DND-41 (cell line): ENCODE measurements at places on chromosomes 12 and 14.

DNA sequence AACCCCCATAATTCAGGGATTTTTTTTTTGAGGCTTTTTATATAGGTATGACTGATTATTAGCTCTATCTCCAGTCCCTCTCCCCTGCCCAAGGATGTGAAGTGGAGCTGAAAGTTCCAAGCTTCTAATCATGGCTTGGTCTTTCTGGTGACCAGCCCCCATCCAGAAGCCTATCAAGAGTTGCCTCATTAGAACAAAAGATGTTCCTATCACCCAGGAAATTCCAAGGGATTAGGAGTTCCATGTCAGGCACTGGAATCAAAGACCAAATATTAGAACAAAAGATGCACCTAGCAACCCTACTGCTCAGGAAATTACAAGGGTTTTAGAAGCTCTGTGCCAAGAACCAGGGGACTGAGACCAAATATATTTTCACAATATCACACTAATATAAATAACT lies 29.9 kb downstream of the LRP6 start:
- no peak for DNase-seq

DNA sequence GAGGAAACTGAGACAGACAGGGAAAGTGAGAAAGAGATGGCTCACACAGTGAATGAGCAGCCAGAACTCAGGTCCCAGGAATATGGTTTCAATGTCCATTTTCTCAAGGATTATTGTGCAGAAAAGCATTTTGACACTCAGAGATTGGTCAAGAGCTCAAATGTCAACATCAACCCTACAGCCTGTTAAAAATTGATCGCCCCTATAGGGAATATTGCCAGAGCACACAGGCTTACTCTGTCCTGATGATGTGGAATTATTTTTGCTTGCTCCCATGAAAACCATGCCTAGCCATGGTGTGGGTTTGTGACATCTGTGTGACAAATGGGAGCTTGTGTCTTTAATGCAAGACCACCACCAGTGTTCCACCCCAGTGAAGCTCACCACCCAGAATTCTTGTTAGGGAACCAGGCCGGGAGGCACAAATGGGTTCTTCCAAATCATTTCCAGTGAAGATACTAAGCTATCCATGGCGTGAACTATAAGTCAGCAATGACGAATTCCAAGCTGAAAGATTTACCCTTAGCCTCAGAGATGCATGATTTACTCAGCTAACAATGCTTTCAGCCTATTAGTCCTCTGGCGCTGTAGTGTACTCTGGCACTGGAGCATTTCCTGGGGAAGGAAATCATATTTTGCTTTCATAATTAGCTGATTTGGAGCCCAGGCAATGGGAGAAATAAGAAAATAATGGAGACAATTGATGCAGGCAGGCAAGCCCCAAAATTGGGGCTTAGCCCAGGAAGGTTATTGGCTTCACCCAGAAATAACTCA lies 1188.2 kb upstream of the TMEM132C start:
- no peak for DNase-seq

- no peak for DNase-seq
Observed at GRCh38 chr12:128361400-128361995, 94.5 kb downstream of the TMEM132C start.

GRCh38 chr14:68245146-68246073 lies 425.8 kb downstream of the RAD51B start:
- DNase-seq = no peak

- DNase-seq = no peak
Observed at GRCh38 chr14:72916174-72916573, 10.1 kb upstream of the DCAF4 start.

DNA sequence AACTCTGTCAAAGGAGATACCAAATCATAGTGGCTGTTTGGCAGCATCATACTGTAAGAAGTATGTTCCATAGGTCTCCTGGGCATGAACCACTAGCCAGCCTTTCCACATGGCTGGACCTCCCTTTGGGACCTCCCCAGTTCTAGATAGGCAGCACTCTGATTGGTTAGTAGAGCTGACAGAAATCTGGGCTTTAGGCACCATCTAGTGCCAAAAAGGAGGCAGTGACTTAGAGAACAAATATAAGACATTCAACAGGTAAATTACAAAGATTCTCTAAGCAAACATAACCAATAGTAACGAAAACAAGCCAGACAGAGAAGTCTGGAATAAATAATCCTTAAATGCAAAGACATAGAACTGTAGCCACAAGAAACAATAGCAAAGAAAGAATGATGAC lies 148.0 kb upstream of the PDE3A start:
- no peak for DNase-seq

- DNase-seq = no peak
Observed at GRCh38 chr14:34680806-34681479, 33.5 kb downstream of the CFL2 start.

GRCh38 chr12:10853776-10854175 lies 4.5 kb upstream of the PRR4 start:
- DNase-seq = no peak

DNA sequence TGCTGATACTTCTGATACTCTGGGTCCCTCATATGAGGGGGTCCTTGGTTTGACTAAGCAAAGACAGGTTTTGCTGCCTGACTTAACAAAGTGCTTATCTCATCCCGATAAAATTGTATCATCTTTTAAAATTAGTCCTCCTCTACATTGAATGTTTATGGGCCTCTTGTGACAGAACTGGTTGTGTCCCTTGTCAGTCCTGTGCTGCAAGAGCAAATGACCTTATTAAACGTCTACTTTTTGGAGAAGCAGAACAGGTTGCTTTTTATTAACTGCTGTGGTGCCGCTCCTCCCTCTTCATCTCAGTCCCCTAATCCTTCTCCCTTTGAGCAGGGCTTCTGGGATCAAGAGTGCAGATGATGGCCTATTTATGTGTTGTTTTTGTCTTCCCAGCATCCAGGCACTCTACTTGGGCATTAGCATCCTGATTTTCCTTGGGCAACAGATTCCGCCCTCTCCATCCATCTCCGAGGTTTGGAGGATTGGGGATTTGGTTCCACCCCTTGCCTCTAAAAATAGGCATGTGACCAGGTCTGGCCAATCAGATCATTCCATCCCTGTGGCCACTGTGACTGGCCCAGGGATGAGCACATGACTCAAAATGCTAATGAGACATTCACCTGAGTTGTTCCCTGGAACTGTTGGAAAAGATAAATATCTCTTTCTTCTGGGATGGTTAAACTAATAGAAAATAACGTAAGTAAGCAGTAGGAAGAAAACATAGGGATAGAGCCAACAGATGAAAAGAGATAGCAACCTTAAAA lies 2.9 kb upstream of the DENR start:
- no peak for DNase-seq

GRCh38 chr12:1346126-1346525 lies 248.3 kb downstream of the FBXL14 start:
- no peak for DNase-seq

- DNase-seq = no peak
Observed at GRCh38 chr12:119447618-119448017, 113.1 kb downstream of the CCDC60 start.

- DNase-seq = no peak
Observed at GRCh38 chr14:102586420-102587104, 5.9 kb upstream of the RCOR1 start.

DNA sequence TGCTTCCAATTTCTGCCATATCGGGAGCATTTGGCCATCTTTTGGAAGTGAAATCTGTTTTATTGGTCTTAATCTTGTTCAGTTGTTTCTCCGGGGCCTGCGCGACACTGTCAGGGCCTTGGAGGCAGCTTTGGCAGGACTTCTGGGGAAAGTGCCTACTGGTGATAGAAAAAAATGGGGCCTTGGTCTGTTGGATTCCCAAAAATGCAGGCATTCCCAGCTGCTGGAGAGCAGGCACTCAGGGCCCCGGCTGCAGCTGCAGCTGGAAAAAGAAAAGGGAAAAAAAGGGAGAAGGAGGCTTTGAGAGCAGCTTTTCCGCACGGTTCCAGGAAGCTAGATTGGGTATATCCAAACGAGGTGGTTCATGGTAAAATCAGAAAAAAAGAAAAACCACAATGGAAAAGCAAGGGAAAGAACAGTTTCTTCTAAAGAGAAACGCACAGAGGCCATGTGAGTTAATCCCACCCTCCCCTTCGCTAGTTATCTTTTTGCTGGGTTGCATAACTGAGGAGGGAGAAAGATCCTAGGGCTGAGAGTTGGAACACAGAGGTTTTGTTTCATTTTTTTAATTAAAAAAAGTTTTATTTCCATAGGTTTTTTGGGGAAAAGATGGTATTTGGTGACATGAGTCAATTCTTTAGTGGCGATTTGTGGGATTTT lies 134.7 kb upstream of the RFLNA start:
- no peak for DNase-seq

DNA sequence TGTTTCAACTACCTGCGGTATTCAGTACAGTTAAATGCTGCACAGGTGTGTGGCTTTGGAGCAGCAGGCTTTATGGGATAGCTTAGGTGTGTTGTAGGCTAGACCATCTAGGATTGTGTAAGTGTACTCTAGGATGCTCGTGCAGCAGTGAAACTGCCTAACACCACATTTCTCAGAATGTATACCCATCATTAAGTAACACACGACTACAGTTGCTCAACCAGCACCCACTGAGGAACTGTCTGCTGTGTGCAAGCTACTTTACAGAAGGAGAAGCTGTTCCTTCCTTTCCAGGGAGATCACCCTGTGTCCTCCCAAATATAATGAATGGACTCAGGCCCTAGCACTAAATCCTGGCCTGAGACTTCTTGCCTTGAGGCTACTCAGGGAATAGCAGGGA lies 94.8 kb downstream of the SLC24A4 start:
- DNase-seq = no peak

DNA sequence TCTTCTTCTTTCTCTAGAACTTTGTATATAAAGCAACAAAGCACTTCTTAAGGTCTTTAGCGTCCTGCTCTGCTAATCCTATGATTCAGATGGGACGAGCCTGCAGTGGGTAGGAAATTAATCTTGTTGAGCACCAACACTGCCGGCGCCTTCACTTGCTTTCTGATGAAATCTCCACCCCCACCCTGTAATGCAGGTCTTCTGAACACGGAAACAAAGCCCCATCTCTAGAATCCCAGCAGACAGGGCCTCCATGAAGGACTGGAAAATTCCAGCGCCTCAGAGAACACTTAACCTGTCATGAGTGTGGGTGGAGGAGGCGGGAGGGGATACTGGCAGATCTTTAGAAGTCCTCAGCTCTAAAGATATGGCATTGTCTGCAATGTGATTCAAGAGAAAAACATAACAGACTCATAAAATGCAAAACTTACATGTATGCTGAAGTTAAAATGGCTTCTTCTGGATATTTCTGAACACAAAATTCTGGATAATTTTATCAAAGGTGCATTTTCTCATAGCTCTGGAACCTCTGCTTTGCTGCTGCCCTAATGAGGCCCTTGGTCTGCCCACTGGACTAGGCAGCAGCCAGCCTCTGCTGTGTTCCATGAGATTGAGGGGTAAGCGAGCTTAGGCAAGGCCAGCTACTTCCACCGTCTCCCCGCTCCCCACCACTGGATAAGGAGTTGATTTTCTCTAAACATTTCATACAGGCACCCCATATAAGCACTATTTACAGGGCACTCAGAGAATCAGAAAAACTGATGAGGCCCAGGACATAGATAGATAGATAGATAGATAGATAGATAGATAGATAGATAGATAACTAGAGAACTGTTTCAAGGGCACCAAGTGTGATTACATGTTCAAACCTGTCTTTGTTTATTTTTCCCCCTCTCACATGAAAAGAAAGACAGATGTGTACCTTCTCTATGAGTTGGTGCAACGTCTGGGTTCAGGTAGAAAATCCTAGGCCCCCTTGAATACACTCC lies 43.1 kb downstream of the ZFP36L1 start:
- DNase-seq = no peak

GRCh38 chr14:104601786-104602185 lies 2.8 kb downstream of the TMEM179 start:
- DNase-seq = no peak

DNA sequence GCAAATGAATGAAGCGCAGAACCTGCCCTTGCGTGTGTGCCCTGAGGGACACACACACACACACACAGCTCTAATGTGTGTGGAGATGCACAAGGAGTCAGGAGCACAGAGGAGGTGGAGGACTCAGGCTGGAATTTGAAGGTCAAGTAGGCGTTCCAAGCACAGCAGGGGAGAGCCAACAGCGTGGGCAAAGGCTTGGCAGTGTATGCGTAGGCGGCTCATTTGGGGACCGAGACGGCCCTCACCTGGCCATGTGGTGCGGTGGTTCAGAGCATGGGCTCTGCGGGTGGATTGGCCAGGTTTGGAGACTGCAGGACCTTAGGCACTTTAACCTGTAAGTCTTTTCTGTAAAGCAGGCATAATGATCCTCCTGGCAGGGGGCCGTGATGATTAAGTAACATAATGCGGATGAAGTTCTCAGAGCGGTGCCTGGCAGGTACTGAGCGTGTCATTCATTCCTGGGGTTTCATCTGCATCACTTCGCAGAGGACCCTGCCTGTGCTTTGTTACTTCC lies 69.5 kb upstream of the SLC24A4 start:
- DNase-seq = no peak

- DNase-seq = no peak
Observed at GRCh38 chr14:89484051-89484844, 67.2 kb upstream of the FOXN3 start.

DNA sequence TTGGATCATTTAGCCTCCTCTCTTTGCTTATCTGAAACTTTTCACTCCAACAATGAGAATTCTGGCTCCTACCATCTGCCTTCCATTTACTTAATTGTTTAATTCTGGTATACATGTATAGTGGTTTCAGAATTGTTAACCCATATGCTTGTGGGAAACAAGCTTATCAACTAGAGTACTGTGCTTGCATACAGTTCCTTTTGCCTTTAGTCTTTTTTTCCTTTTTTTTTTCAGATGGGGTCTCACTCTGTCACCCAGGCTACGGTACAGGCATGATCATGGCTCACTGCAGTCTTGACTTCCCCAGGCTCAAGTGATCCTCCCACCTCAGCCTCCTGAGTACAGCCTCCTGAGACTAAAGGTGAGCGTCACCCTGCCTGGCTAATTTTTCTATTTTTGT lies 153.8 kb upstream of the LHX5 start:
- DNase-seq = no peak

DNA sequence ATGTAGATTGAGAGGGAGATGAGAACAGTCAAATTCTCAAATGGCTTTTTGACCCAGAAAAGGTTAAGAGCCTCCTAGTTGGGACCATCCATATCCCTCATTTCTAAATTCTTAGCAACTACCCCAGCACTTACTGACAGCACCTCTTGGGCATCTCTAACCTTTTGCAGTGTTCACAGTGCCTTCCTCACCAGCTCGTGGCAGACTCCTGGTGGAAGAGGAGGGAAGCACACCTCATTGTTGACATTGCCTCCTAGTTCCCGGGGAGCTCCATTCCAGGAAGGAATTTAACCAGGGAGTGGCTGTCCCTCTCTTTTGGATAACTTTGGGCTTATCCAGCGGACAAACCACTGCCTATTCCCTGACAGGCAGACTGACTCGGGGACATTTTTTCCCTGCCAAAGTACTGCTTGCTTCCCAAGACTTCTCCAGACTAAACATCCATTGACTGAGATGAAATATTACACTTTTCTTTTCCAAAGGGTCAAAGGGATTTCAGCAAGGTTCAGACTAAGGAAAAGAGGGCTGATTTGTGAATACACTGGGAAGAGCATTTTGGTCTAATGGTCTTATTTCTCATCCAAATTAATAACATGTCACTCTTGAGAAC lies 9.0 kb upstream of the OR6J1 start:
- DNase-seq = peak; percentile 43
